ENCODE measurements at places on chromosomes 3 and 15. TPM values are rescaled to one million over a fixed set of nuclear protein-coding genes. Genes with fewer than 3 reads are reported as not detected.
A peak's percentile ranks its signal among the peaks of the same experiment; 100 is the strongest.

Gene HEMK1
- 9.0 TPM for total RNA-seq

Gene CD200R1
- 0.64 TPM for total RNA-seq

Gene SNAPC5
- 10.0 TPM for total RNA-seq

Gene P2RY13
- 1.7 TPM for total RNA-seq

Gene ACKR4
- total RNA-seq = not detected

Gene SERINC4
- total RNA-seq = not detected

Gene EPHA6
- total RNA-seq = 51.0 TPM

Gene GAP43
- 125 TPM for total RNA-seq

Gene GPR176
- 12.6 TPM for total RNA-seq

Gene ARHGEF26
- 10.1 TPM for total RNA-seq

Gene PPM1L
- total RNA-seq = 55.2 TPM

DNA sequence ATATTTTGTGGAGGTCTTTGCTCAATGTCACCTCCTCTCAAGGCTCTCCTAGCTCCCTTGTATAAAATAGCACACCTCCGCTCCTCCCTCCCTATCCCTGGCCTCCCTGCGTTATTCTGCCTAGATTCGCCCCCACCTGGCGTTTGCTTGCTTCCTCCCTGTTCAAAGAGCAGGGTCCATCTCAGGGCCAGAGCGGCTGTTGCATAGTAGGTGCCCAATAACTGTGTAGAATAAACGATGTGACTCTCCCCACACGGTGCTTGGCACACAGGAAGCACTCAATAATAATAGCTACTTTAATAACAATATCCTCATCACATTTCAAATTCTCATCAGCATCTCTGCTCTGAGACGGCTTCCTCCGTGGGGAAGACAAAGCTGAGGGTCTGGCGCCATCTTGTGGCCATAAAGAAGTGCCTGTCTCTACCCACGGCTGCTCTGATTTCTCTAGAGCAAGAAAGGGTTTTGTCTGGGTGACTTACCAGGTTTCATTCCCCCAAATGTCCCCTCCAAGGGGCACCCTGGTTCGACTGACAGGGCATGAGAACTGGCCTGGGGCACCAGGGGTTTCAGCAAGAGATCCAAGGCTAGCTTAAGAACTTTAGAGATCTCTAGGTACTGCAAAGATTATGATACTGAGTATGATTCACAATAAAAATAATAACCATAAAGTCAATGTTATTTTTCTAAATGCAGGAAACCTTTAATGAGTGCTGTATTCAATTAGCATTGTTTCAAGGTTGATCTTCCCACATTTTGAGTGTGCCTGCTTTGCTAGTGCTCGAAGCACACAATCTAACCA, 16.1 kb downstream of the CD276 start:
- DNase-seq = peak; percentile 73

- no peak for DNase-seq
Observed at GRCh38 chr3:149688122-149688757, 30.4 kb upstream of the WWTR1 start.

DNA sequence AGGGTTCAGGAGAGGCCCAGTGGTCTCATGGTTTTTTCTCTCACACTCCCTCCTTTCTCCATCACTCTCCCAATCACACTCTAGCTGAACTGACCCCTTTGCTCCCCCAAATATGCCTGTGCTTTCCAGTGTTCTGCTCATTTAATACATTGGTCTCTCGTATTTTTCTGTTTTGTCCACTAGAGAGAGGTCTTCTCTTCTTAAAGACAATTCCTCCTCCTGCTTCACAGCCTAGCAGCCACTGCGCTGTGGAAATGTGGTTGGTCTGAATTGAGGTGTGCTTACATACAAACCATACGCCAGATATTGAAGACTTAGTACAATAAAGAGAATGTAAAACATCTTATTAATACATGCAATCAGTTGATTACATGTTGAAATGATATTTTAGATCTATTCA, 60.6 kb upstream of the XCR1 start:
- DNase-seq = no peak

- DNase-seq = no peak
Observed at GRCh38 chr3:51709004-51709420, 2.1 kb downstream of the GRM2 start.

- DNase-seq = no peak
Observed at GRCh38 chr3:72317491-72317890, 530.8 kb downstream of the SHQ1 start.

- DNase-seq = no peak
Observed at GRCh38 chr15:101499863-101500713, 10.6 kb upstream of the PCSK6 start.

GRCh38 chr3:47871389-47871788, 68.5 kb downstream of the DHX30 start:
- DNase-seq = no peak

- no peak for DNase-seq
Observed at GRCh38 chr3:141272906-141273662, 41.5 kb downstream of the PXYLP1 start.

DNA sequence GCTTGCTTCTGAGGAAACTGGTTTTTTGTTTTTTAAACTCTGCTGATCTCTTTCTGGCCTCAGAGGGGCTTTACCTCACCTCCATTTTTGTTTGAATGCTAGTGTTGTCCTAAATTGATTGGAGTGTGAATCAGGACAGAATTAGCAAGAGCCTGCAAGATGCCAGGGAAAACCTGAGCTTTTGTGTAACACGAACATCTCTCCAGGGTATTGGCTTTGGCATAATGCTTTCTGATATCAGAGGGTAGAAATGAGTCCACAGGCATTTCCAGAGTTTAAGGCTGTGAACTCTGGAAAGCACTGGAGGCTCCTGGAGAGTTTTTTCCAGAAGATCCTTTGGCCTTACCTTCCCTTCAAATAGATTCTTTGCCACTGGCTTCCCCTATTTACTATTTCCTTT, 87.1 kb downstream of the WDR76 start:
- no peak for DNase-seq

DNA sequence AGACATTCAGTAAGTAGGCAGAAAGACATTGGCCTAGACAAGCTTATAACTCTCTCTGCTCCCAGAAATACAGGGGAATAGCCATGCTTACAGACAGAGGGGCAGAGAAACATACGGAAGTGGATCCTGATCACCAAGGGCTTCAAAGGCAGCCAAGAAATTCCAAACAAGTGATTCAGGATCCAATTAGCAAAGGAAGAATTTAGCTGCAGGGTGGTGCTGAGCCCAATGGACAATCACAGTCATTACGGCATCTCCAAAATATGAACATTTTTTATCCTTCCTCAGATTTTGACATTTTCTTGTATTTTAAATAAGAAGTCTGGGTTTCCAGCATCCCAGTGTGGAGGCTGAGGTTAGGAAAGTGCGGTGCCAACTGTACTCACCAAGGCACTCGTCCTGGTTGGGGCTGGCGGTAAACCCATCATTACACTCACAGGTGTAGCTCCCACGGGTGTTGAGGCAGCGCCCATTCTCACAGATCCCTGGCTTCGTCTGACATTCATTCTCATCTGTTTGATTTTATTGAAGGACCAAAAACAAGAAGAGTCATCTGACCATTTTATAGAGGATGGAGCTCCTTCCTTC, 96.8 kb downstream of the DUT start:
- DNase-seq = no peak

- DNase-seq = no peak
Observed at GRCh38 chr15:67145710-67146109, 80.3 kb downstream of the SMAD3 start.

GRCh38 chr3:53079147-53079546, 33.3 kb upstream of the SFMBT1 start:
- no peak for DNase-seq

GRCh38 chr3:42531470-42531869, 29.0 kb downstream of the VIPR1 start:
- no peak for DNase-seq

DNA sequence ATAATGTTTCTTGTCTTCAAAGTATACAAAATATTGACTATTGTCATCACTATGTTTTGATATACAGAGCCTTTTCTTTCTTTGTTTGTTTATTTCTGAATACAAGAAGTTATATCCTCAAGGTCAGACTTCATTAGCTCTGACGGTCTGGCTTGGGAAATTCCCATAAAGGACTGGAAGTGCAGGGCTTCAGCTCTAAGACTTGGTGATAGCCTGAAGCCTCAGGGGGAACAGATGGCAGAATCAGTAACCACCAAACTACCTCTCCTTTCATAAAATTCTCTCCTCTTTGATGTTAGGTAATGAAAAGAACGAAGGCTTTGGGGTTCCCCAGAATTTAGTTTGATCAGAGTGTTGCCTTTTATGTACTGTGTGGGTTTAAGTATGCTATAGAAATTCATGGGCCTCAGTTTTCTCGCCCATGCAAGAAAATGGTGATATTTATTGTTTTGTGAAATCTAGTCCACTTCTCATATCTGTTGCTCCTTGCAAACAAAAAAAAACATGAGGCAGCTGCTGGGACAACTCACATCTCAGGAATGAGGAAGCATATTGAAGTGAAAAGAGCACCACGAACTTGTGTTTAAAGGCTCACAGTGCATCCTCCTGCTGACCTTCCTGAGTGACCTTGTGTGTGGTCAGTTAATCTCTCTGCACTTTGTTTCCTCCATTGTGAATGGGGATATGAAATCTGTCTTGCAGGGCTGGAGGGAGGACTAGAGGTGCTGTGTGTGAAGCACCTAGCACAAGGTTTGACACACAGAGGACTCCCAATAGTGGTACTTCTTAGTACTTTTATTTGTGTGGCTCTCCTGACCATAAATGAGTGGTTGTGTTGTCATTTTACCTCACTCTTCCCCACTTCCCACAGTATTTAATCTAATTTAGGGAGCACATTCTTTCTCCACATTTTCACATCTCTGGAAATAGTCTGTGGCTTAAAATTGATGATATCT, 569.8 kb upstream of the IL12A start:
- DNase-seq = no peak

- DNase-seq = no peak
Observed at GRCh38 chr3:191997579-191998268, 536.8 kb downstream of the PYDC2 start.

DNA sequence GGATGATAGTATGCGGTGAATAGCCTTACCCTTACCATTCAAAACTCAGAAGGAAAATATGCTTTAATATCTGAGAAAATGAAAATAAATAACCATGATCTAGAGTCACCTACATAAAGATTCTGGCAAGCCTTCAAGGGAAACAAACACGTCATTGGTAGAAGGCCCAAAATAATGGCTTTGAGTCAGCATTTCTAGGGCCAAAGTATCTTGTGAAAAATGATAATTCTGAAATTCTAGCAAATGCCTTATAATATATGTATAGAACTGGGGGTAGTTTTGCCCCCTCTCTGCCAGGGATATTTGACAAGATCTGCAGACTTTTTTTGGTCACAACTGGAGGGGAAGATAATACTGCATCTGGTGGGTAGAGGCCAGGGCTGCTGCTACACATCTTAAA, 15.4 kb downstream of the PLSCR1 start:
- DNase-seq = no peak

DNA sequence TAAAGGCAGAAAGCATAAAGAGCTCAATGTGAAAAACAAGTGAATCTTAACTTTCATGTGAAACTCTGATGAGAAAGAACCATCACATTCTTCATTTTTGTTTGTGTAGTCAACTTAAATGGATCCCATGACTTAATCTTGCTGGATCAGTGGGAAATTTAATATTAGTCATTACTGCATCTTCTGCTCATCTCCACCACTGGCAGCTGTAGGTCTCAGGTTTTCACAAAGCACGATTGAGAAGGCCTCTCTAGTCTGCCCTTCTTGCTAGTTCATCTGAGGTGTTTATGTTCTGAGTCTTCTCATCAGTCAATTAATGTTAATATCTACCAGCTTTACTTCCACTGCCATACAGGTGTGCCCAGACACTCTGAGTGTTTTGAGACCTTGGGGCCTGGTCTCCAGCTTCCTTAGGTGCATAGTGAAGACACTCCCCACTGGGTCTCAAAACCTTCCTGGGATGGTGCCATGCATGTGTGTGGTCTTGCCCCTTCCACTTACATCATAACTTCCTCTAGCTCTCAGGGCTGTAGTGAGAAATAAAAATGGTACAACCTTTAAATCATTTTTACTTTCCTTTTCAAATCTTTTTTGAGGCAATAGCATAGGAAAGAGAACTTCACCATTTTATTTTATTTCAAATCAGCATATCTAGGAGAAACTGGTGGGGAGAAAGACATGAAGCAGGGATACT, 421.6 kb upstream of the CBLB start:
- no peak for DNase-seq

GRCh38 chr15:88681610-88682221, 42.9 kb downstream of the ISG20 start:
- DNase-seq = no peak

DNA sequence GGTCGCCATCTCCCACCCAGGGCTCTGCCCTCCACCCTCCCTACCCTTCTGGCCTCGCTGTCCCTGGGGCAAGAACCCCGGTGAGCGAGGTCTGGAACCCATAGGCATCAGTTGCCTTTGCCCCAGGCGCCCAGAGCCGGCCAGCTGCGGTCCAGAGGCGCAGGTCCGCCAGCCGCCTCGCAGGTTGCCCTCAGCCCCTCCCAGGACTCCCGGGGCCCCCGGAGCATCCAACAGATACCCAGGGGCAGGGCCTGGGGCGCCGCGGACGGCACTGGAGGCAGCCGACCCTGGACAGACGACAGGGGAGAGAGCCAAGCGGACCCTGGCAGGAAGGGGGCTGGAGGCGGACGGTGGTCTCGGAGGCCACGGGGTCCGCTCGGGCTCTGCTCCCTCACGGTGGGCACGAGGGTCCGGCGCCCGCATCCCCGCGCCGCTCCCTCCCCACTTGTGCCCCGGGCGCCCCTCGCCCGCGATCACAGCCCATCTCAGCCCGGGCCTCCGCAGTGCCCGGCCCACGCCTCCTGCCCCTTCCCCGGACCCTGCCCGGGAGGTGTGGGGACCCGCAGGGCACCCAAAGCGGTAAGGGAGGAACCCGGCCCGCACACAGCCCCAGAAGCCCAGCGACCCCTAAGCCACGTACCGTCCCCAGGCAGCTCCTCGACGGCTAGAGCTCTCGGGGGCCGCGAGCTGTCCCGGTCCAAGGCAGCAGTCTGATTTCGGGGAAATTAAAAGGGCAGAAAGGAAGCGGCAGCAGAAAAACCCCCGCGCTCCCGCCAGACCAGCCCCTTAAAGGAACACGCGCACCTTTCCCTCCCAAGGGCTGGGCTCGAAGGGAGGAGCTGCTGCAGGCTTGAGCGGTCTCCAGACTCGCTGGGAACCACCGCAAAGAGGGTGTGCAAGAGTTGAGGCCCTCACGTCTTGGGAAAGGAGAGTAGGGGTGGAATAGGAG, at the start of gene HAPLN3:
HAPLN3 (minus strand) TSS at position 726 of the 949 bp plus-strand sequence. CDS start 8,246 bp downstream, outside the sequence.
- DNase-seq = no peak

DNA sequence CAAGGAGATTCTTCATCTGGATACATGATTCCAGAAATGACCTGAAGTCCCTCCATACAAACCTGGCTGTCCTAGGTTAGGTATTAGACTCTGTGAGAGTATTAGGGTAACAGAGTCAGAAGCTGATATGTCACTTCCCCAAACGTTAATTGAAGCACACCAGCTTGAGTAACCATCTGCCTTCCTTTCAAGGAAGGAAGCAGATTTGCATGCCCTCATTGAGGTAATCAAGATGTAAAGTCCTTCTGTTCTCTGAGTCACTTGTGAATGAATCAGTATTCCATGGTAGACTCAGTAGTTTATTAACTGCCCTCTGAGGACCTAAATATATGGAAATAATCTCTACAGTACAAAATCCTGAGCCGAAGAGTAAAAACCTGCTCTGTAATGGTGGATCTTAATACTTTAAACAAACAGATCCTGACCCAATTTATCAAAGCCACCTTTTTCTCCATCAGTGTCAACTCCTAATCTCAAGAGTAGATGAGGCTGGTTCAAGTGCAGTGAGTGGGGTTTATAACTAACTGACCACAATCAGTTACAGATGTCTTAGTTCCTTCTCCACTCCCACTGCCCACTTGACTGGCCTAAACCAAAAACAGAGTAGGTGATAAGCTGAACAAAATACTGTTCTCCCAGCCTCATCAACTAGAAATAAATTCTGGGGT, 246.2 kb upstream of the CHRM5 start:
- no peak for DNase-seq
